Stimulated activated CD8-positive, alpha-beta memory T cell treated with anti-CD3 and anti-CD28 coated beads, Interleukin-2, amount 100 ng/mL, for 48 hours (primary cell): ENCODE measurements at places on chromosomes 5 and 9.

DNA sequence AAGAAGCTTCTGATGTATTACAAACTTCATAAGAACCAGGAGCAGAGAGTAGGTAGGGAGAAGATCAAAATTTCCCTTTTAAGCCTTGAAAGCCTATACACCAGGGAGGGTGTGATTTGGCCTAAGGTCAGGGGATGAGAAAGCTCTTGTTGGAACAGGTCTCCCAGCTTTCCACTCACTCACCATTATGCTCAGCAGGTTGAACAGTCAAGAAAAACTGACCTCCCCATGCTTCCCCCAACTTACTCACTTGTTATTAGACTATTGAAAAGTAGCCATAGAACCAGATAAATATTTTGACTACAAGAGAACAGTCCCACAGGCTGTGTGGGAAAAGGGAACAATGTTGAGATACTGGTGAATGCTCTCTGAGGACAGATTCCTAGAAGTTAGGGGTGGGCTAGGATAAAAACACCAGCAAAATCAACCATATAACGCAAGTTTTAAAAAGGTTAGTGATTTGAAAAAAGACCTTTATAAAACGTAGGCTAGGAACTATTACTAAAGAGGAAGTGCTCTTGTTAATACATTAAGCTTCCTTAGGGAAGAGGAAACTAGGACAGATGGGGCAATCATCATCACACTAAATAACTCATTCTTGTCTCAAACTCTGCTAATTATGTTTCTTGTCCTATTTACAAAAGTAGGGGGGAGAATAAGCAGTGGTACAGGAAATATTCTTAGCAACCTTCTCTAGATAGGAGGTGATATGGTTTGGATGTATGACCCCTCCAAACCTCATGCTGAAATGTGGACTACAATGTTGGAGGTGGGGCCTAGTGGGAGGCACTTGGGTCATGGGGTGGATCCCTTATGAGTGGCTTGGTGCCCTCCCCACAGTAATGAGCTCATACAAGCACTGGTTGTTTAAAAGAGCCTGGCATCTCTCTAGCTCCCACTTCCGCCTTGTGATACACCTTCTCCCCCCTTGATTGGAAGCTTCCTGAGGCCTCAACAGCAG is 31.0 kb downstream of the PCDHGC5 start:
- DNase-seq: no peak

- peak; percentile 39 for DNase-seq
These were observed 12.0 kb upstream of the TGFBR1 start for GRCh38 chr9:99092643-99093491.

- peak; percentile 5 for DNase-seq
These were observed 902 bp downstream of the HABP4 start for GRCh38 chr9:96450613-96451528.

DNA sequence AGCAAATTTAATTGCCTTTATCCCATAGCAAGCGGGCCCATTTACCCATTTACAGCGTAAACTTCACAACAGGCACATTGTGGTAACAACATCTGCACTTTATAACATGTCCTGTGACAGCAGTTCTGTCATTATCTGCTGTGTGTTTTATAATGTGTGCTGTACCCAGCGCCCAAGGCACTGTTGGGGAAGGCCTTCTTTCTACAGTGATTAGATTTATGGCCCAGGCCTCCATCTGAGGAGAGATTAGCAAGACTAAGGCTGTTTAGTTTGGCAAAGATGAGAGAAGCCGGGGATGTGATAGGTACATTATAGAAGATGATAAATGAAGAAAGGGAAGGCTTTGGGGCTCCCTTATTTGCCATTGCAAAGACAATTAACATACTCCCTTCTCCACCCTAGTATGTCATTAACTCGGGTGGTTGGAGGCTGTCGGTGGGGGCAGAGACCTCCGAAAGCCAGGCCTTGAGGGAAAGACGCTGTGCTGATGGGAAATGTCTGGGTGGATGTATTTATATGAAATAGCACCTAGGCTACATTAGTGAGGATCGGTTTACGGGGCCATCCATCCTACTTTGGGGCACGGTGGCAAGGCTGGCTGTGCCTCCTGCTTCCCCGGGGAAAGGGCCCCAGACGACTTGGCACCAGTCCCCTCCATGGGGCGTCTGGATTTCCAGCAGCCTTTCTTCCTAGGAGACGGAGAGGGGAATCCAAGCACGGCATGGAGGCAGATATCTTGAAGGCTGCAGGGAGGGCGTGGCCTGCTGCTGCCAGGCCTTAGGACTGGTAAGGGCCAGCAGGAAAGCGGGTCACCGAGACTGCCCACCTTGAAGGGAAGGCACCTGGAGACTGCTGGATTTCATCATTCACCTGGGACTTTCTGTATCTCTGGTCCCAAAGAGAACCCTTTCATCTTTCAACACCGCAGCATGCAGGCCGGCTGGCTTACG is 64.3 kb upstream of the PTCH1 start:
- no peak for DNase-seq

DNA sequence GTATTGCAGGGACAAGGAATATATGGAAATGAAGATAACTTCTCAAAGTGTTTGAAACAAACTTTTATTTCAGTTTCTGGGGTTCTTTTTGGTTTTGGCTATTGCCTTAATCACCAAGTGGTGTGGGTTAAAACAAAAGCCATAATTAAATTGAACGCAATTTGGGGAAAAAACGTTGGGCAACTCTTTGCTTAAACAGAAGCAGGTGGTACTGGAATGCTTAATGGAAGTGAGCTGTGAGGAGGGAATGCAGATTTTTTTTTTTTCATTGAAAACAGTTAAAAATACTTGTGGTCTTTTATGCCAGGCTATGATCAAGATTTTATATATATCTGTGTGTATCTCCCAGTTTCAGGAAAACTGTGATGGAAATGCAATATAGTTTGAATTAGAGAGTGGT is 195.7 kb upstream of the TUT7 start:
- DNase-seq: no peak

DNA sequence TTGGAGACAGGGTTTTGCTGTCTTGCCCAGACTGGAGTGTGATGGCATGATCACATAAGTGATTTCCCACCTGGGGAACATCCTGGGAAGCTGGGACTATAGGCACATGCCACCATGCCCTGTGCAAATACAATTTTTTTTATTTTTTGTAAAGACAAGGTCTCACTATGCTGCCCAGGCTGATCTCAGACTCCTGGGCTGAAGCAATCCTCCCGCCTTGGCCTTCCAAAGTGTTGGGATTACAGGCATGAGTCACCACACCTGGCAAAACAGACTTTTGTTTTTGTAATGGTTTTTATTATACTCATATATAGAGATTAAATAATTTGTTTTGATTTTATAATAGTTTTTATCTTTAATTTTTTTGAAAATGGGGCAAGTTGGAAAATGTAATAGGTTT is 14.7 kb downstream of the DNAJC25 start:
- no peak for DNase-seq

DNA sequence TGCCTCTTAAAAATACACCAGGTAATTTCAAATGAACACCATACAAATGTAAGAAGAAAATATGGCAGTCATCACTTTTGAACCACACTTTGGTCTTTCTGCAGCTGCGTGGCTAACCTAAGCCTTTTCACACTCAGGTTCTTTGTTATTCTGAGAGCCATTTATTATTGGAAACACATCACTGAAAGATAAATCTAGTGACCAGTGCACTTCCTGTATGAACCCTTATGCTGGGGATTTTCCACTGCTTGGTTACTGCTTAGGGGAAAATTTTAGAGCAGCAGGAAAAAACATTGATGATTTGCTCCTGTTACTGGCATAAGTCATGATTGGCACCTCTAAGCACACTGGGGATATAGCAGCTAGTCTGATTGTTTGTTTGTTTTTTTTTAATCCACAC is 58.6 kb upstream of the RANBP3L start:
- DNase-seq: no peak

DNA sequence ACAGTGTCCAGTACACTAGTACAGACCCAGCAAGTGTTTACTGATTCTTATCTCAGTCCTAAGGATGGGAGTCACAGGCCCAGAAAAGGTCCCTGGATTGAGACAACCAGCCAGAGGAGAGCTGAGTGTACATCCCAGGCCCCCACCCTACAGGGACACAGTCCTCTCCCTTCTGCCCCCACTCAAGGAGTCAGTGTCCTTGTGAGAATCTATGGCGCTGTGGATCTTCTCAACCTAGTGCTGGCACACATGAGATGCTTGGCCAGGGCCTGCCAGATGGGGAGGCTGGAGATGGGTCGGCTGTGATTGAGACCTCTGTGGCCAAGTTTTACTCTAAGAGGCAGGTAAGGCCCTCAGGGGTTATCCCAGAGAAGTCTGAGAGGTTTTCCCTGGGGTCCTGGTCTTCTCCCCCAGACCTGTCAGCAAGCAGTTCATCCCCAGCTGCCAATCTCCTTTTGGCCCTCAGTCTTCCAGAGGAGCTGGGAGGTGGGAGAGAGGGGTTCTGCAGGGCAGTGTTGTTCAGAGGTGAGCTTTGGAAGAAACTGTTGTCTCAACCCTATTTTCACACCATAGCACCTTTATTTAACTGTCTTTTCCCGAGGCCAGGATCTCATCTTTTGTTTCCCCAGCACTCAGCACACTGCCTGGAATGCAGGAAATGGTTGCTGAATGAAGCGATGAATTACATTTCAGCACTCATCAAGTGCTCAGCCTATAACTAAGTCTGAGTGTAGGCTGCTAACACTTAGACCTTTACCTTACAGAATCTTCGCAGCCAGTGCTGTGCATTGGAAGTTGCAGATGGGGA is 3.2 kb upstream of the NSD1 start:
- DNase-seq: no peak

DNA sequence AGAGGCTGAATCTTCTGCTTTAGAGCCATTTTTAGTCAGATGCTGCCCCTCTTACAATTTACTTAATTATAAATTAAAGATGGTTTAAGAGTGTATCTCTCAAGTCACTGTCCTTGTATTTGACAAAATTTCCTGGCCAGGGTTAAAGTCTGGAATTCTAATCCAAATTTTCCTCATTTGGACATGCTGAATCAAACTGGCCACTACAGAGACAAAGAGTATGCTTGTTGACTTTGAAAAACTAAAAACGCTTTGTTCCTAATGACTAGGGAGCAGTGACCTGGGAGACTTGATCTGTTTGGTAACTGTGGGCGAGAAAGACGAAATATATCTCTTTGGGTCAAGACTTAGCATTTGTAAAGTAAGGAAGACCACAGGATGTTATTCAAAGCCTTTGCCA is 303.2 kb downstream of the ZSWIM6 start:
- DNase-seq: no peak

DNA sequence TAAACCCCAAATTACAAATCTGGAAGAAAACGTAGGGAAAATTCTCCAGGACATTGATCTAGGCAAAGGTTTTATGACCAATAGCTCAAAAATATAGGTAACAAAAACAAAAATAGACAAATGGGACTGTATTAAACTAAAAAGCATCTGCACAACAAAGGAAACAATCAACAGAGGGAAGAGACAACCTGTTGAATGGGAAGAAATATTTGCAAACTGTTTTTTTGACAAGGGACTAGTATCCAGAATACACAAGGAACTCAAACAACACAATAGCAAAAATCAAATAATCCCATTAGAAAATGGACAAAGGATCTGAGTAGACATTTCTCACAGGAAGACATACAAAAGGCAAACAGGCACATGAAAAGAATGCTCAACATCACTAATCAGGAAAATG is 386.3 kb downstream of the ENC1 start:
- DNase-seq: no peak

- DNase-seq: no peak
These were observed 339.1 kb upstream of the CCNH start for GRCh38 chr5:87751824-87752223.

- DNase-seq: no peak
These were observed 79.1 kb downstream of the OLFM1 start for GRCh38 chr9:135166565-135166964.

- DNase-seq: no peak
These were observed 41.0 kb downstream of the KIAA1191 start for GRCh38 chr5:176320577-176320976.

DNA sequence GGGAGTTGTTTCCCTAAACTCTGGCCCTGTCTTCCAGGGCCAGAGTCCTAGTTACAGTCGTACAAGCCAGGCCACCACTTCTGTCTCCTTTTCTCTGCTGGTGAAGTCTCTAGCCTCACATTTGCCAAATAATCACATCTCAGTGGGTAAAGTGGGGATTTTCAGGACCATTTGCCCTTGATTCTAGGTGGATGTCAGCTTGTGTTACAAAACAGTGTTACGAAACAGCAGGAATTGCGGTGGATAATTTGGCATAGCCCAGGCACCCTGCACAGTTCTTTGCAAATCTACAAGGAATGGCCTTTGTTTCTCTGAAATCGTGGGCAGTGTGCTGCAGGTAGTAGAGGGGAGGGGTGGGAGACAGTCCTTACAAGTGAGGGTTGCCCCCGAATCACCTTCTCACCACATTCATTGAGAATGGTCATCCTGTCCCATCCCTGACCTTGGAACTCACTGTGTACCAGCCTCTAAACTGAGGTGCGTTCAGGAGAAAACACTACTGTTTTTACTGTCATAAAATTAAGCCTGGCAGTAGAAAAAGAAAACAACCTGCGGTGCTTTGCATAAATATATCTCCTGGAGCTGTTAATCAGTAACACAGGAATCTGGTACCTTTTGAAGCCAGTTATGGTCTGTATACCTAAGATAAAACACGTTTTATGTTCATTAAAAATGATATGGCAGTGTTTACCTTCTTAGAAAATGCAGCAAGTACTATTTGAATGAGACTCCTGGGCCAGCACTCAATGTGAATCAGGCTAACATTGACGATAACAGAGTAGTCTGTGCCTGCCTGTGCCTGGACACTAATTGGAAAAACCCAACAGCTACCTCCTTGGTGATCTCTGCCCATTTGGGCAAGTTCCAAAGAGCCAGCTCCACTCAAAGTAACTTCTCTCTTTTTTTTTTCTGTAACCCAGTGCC is 44.3 kb downstream of the CYSTM1 start:
- DNase-seq: no peak

GRCh38 chr5:148820461-148821395 is 5.7 kb upstream of the ADRB2 start:
- no peak for DNase-seq

- no peak for DNase-seq
These were observed 3.2 kb downstream of the SNX30 start for GRCh38 chr9:112753725-112754124.

DNA sequence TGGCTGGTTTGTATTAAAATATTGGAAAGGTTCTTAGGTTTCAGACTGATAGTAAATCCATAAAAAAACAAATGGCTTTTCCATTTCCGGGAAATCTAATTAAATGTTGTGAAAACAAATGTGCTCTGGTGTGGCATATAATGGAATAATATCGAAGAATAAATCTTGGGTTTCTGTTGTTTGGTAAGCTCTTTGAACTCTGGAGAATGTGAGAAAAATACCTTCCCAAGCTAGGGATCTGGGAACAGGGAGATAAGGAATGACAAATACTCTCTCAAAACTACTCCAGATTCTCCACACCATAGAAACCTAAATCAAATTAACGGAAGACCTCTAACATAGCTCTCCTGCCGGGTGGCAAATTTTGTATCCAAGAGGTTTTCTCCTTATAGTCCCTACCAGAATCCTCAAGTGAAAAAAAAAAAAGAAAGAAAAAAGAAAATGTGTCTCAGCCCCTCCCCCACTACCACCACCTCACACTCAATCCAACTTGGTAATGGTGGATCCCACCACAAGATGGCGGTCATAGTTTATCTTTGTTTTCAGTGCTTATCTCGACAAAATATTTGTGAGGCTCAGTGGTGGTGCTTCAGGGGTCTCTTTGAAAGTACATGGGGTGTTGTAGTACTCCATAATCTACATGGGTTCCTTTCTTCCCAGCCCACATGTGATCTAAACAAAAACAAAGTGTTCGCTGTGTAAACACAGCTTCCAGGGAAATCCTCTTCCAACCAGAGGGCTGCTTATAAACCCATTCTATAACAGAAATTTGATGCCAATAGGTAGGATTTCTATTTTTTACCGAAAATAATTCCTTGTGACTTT is 54.5 kb upstream of the FST start:
- DNase-seq: no peak

- no peak for DNase-seq
These were observed 6.6 kb upstream of the FAM151B start for GRCh38 chr5:80481019-80481893.
